ENCODE measurements at places on chromosomes 11 and 22.

GRCh38 chr11:204587-205109 lies 2.6 kb downstream of the BET1L start:
- DNase-seq: peak; percentile 15

DNA sequence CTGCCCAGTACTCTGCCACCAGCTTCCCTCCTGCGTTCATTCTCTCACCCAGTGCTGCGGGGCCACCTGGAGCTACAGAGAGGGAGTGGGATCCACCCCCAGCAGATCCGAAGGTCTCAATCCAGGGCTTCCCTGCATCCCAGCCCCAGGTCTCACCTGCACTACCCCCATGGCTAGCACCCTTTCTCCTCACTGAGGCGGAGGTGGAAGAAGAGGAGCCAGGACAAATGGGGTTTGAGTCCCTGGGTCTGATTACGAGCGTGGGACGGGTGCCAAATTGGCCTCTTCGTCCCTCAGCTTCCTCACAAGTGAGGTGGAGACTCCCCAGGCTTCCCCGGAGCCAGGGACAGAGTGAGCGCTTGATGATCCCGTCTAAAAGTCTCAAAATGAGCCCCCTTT lies 64.2 kb downstream of the NFAM1 start:
- DNase-seq: no peak

- DNase-seq: no peak
Observed at GRCh38 chr11:112401036-112401769, 140.5 kb upstream of the PLET1 start.

DNA sequence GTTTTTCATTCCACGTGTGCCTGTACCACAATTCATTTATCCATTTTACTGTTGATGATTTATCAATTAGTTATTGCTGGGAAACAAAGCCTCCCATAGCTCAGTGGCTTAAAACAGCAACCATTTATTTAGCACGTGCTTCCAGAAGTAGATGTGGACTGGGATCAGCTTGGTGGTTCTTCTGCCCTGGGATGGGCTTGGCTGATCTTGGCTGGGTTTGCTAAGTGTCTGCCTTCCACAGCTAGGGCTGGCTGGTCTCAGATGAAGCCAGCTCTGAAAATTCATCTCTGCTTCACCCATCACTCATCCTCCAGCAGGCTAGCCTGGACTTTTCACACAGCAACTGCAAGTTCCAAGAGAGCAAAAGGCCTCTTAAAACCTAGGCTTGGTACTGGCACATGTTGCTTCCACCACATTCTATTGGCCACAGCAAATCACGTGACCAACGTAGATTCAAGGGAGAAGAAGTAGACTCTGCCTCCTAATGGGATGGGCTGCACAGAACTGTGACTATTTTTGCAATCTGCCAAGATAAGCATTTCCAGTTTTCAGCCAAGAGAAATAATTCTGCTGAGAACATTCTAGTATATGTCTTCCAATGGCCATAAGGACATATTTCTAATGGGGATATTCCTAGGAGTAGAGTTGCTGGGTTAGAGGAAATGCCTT lies 124.9 kb downstream of the MN1 start:
- DNase-seq: no peak

DNA sequence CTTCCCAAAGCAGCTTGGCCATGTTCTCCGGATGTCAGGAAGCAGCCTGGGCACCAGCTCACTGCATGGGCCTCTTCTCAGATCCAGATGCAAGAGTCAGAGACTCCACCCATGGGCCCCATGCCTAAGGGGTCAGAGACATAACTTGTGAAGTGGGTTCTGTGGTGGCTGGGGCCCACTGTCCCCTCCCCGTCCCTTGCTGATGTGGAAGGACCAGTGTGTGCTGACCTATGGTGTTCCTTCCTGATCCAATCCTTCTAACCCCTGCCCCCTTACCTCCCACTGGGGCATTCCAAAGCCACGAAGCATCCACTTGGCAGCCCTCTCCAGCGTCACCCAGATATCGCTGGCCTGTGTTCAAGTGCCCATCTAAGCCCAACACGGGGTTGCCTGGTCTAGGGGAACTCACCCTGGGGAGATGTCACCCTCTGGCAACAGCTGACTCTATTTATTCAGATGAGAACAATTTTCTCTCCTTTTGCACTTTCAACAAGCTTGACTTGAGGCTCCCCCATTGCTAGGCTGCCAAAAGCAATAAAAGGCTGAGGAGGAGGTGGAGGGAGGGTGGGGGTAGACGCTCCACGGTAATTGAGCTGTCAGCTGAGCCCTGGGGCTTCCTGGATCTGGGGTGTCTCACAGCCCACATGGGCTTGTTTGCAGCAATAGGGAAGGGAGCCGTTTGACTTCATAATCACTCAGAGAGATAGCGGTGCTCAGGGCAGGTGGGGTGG lies 158.5 kb downstream of the ADAMTS15 start:
- DNase-seq: no peak

DNA sequence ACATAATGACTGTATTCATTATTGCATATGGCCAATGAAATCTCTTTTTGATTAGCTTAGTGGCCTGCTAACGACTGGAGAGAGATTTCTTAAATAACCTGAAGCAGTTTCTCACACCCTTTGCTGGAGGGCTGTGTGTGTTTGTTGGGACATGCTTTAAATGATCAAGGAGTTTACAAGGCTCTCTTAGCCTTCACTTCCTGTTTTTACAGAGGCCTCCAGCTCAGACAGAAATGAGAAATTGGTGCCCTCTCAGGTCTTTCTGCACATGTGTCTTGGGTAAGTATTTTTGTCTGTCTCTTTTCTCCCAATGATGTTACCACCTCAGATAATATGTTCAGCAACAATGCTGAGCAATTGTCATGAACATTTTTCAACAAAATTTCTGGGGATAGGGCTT lies 884.4 kb upstream of the CNTN5 start:
- DNase-seq: no peak

DNA sequence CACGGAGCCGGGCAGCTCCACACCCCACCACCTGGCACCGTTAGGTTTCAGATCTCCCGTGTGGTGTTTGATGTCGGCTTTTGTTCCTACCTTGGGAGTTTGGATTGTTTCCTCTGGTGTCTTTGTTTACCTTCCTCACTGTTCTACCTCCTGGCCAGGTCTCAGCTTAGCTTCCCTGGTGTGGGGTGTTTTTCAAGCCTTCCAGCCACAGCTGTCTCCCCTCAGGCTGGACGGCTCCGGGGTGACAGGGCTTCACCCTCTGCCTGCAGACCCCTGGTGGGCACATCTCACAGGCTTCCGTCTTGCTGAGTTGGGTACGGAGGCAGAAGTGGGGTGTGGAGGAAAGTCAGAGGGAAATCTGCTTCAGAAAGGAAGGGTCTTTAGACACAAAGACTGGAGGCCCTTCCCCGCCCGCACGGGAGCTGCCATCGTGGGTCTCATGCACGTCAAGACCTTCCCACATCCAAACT lies 59.6 kb upstream of the EMID1 start:
- no peak for DNase-seq

GRCh38 chr11:68528630-68529029 lies 68.1 kb downstream of the PPP6R3 start:
- no peak for DNase-seq

DNA sequence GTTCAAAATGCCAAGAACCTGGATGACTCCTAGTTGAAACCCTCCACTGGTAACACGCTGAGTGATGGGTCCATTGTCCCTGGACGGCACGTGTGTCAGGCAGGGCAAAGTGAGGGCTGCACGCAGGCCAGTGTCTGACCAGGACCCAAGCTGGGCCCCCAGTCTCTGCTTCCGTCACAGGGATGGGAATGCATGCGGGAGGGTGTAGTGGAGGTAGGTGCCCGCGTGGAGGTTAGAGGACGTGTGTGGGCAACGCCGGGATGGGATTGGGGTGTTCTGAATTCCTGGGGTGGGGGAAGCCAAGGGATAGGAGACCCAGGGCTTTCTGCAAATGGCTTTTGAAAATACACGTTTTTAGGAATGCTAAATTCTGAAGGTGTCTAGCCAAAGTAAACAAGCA lies 943.3 kb downstream of the BRD1 start:
- peak; percentile 52 for DNase-seq

- DNase-seq: no peak
Observed at GRCh38 chr11:788953-789940, 643 bp downstream of the CEND1 start.

- DNase-seq: no peak
Observed at GRCh38 chr22:24512043-24512442, 16.9 kb downstream of the UPB1 start.

DNA sequence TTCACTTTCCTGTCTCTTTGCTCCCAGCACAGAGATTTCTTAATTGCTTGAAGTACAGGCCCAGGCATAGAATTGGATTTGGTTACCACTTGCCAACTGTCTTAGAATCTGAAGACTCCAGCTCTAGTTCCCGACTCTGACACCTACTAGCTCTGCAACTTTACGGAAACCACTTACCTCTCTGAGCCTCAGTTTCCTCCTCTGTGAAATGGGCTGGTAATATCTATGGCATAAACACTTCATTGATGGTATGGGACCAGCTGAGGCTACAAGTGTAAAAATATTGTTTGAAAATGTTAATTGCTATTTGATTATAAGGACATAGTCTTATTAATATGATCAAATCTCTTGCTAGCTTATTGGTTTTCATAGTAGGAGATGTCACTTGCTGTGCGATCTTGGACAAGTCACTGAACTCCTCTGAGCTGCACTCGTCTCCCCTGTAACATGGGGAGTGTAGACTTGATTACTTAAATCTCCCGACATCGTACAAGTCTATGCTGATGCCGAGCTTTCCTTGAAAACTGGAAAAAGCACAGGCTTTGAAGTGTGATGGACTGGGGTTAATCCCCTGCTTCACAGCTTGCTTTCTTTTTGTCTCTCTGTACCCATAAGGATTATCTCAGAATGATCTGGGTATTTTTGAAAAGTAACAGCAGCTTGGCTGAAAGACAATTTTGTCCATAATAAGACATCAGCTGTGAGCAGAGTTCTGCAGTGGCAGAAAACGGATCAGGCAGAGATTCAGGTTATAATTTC lies 11.8 kb upstream of the E2F8 start:
- DNase-seq: no peak

DNA sequence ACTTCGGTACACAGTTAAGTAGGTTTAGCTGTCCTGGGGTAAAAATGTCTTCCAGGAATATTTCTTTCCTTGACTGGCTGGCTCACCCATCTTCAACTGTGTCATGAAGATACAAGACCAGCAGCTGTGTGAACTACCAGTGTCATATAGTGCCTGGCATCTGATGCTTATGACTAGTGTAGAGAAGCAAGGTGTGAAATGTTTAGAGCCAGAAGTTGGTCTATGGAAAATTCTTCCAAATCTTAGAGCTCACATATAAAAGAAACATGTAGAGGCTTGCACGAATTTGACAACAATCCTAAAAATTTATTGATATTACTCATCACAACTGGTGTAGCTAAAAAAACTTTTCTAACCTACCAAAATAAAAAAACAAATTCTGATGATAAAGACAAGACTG lies 54.4 kb downstream of the ARL14EP start:
- DNase-seq: no peak

DNA sequence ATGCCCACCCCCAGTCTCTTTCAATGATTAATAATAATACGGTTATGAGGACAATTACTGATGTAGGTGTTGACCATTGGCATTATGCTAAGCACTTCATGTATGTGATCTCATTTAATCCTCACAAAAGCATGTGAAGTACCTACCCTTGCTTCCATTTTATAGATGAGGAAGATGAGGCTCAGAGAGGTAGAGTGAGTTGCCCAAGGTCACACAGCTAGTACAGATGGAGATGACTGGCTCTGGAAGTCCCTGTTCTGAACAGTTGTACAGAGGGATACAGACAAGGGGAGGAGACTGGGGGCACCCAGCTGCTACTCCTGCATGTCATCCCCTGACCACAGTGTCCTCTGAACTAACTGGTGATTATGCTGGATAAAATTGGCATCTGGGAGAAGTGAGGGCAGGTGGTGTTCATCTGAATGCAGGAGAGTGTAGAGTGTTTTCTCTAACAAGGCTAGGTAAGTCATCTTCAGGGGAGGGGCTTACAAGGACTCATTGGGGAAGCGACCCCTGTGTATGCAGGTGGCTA lies 43.2 kb downstream of the KIAA1671 start:
- DNase-seq: no peak

- no peak for DNase-seq
Observed at GRCh38 chr11:21888814-21889213, 304.1 kb upstream of the ANO5 start.

GRCh38 chr11:69637198-69637940 lies 3.6 kb upstream of the CCND1 start:
- DNase-seq: no peak

- no peak for DNase-seq
Observed at GRCh38 chr11:24496386-24496735, 492 bp upstream of the LUZP2 start.

Measured in left forelimb (tissue), 1 donor.